Right renal pelvis (tissue), 4 donors: ENCODE measurements at places on chromosomes 1 and 21.

DNA sequence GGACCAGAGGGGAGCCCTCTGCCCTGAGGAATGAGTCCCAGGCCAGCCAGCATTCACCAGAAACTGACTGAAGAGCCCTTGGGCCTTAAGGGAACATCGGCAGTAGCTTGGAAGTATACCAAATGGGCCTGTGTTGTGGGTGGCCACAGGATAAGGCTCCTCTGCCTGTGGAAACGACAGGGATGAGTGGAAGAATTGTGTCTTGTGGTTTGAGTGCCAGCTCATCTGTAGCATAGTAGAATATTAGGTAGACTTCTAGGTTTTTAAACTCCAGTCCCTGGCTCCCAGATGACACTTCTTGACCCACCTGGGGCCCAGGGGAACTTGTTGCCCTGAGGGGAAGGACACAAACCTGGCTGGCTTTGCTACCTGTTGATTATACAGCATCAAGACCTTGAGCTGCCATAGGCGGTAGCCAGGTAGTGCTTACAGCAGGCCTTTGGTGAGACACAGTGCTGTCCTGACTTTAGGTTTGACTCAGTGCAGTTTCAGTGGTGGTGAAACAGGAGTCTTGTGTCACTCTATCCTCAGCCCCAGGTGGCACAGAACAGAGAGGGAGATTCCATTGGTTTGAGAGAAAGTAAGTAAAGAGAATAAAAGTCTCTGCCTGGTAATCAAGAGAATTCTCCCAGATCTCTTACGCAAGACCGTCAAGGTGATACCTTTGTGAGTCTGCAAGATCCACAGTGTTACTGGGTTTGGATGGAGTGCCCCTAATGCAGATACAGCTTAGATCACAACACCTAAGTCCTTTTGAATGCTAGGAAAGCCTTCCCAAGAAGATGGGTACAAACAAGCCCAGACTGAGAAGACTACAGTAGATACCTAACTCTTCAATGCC, 50.2 kb downstream of the RABGAP1L start:
- DNase-seq, result no peak

- no peak for DNase-seq
Observed at GRCh38 chr1:46556822-46557221, 5.4 kb upstream of the KNCN start.

- no peak for DNase-seq
Observed at GRCh38 chr1:151763990-151764389, 694 bp upstream of the MRPL9 start.

DNA sequence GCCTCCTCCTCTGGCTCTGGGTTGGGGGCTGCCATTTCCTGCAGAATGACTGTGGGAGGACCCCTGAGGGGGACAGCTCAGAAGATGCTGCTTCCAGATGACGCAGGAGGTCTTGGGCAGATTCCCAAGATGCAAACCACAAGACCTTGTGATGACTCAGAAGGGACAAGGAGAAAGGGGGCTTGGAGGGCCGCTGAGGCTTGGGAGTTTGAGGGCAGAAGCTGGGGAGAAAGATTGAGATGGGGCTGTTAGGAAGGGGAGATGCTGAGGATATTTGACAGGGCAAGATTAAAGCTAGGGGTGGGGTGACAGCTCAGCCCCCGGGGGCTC, 7.5 kb downstream of the PTPRU start:
- no peak for DNase-seq

GRCh38 chr1:9349331-9349851, 56.7 kb downstream of the SPSB1 start:
- DNase-seq, result no peak
